Hematopoietic multipotent progenitor cell treated with erythropoietin and hydrocortisone succinate and interleukin-3 and kit ligand, for 15 days (in vitro differentiated cells): ENCODE measurements at places on chromosomes 6 and 20.

DNA sequence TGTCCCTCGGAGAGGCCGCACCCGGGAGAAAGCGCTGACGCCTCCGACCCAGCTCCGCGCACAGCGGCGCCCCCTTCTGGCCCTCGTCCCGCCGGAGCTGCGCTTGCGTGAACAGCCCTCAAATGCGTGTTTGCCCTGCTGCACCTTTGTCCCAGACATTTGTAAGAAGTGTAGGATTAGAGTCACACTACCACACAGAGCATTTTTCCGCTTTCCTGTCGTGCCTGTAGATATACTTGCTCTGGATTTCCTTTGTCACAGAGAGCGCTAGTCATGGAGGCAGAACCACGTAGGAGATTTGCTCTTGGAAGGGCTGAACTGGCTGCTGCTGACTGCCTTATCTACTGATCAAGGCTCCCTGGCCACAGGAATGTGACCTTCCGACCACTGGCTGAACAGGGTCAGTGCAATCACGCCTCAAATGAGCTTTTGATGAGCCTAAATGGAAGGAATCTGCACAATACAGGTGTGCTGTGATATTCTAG, 62.3 kb downstream of the PAX1 start:
- no peak for DNase-seq

GRCh38 chr6:31896856-31897611, 464 bp downstream of the EHMT2 start:
- no peak for DNase-seq

DNA sequence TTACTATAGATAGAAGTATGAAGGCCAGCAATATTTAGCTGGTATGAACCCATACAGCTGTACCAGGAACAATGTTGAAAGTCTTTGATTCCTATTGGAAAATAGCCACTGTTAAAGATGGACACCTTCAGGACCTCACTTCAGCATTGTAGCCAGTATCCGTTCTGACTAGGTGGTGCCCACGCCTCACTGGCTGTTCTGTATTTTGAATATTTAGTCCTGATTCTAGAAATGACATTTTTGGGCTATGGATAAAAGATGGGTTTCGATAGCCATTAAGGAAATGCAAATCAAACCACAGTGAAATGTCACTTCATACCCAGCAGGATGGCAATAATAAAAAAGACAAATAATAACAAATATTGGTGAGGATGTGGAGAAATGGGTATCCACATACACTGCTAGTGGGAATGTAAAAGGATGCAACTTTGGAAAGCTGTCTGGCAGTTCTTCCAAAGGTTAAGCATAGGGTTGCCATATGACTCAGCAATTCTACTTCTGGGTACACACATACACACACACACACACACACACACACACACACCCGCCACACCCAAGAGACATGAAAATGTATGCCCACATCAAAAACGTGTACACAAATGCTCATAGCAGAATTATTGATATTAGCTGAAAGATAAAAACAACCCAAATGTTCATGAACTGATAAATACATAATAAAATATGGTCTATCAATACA, 56.8 kb downstream of the UTRN start:
- DNase-seq, result no peak

DNA sequence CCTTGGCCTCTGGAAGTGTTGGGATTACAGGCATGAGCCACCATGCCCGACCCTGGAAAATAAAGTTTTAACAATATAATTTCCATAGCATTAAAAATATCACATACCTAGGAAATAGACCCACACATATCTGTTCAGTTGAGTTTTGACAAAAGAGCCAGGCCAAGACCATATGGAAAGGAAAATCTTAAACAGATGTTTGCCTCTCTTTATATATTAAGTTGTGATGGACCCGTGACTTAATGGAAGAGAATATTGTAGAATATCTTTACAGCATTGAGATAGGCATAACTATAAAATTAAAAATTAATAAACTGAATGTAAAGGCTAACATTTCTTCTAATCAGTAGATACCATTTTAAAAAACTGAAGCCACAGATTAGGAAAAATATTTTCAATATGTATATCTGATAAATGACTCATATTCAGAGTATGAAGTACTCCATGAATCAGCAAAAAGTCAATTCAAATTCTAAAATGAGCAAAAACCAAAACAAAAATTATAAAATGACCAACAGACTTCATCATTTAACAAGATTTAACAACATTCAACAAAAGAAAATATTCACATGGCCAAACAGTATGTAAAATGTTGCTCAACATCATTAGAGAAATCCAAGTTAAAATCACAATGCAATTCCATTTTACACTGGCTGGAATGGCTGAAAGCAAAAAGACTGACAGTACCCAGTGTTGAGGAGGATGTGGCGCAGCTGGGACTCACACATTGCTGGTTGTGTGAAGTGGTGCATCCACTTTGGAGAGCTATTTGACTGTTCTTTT, 43.3 kb downstream of the GTF2H5 start:
- DNase-seq, result no peak

DNA sequence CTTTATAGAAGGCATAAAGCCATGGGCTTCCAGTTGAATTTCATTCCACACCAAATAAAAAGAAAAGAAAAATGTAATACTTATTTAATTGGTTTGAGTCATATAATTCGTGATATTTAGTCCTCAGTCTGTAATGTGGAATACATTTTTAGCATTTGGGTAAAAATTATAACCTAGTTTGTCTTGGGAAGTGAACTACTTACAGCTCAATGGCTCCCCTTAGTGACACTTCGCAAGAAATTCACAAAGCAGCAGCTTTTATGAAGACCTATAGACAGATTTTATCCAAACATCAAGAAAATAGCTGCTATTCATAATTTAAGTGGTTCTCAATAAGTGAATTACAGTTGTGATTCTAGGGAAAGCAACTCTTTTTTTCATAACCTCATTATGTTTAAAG, 72.1 kb downstream of the RSPO3 start:
- no peak for DNase-seq

DNA sequence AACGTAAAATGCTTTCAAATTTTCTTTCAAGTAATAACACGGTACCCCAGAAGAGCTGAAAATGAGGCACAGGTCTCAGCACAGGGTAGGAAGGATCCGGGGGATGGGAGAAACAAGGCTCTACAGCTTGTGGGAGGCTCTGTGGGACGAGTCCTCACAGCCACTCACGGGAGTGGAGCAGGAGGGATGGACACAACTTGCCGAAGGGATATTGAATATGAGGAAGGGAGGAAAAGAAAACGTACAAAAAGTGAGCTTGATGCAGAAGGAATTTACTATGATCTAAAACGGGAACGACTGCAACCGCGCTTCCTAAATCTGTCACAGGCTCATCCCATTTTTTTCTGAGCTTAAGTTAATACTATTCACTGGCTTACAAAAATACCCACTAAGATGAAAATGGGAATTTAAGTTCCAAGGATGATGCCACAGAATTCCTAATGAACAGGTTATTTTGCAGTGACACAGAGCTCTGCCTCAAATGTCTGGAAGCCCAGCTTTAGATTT, 72.9 kb downstream of the FYN start:
- DNase-seq, result no peak

- DNase-seq, result no peak
Observed at GRCh38 chr6:150176152-150176551, 33.3 kb downstream of the PPP1R14C start.

- no peak for DNase-seq
Observed at GRCh38 chr20:10856237-10857015, 182.6 kb upstream of the JAG1 start.

DNA sequence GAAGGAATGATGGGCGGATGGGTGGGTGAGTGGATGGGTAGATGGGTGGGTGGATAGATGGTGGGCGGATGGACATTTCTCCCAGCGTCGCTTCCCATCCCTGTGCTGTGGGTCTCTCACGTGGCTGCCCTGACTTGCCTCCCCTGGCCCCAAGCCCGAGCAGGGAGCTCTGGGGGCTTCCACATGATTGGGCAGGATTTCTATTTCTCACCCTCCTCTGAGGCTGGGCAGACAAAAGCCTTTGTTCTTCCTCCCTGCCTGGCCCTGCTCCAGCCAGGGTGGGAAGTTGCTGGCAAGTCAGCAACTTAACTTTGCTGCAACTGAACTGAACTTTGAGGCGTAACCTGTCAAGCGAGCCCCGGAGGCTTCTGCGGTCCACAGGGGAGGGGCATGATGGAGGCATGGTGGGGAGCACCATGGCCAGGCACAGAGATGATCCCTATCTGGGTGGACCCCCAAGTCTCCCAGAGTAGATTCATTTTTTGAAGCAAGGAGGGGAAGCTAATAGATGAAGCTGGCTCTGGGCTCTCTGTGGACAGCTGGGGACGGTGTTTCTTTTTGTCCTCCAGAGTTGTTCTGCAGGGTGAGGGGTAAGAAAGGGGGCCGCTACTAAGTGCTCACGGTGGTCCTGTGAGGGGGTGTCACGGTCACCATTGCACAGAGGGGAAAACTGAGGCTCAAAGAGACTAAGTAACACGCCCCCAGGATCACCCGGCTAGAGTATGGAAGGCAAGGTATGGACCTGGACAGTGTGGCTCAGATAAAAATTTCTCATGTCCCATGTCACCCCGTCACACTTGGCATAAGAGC, 140.1 kb downstream of the CEBPB start:
- DNase-seq, result no peak

GRCh38 chr6:14273191-14273590, 155.6 kb downstream of the CD83 start:
- DNase-seq, result no peak

GRCh38 chr20:9515741-9516233, 1.4 kb downstream of the LAMP5 start:
- no peak for DNase-seq

DNA sequence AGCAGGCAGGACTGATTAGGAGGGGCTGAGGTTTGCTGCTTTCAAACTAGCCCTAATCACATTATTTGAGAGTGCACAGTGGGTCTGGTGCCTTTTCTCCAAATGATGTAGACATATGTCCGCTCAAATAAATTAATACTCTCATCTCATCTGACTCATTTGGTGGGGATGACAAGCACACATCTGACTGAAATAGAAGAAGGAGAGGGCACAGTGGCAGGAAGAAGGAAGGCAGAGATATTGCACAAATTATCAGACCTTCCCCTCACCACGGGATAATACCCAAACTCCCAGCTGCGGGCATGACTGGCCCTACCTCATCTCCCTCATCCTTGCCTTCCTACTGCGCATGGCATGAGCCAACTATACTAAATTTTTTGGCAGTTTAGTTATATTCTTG, 33.9 kb upstream of the TNFRSF21 start:
- DNase-seq, result no peak

GRCh38 chr6:149855040-149855654, 9.0 kb downstream of the LRP11 start:
- no peak for DNase-seq

- no peak for DNase-seq
Observed at GRCh38 chr20:35788796-35789195, 17.0 kb downstream of the PHF20 start.

DNA sequence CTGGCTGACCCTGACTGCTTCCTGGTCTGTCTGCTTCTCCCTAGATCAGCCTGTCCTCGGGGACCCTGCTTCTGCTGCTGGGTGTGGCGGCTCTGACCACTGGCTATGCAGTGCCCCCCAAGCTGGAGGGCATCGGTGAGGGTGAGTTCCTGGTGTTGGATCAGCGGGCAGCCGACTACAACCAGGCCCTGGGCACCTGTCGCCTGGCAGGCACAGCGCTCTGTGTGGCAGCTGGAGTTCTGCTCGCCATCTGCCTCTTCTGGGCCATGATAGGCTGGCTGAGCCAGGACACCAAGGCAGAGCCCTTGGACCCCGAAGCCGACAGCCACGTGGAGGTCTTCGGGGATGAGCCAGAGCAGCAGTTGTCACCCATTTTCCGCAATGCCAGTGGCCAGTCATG, 6.3 kb downstream of the NRSN2 start:
- DNase-seq, result no peak

GRCh38 chr6:74674377-74674776, 531.5 kb downstream of the COL12A1 start:
- DNase-seq, result no peak

DNA sequence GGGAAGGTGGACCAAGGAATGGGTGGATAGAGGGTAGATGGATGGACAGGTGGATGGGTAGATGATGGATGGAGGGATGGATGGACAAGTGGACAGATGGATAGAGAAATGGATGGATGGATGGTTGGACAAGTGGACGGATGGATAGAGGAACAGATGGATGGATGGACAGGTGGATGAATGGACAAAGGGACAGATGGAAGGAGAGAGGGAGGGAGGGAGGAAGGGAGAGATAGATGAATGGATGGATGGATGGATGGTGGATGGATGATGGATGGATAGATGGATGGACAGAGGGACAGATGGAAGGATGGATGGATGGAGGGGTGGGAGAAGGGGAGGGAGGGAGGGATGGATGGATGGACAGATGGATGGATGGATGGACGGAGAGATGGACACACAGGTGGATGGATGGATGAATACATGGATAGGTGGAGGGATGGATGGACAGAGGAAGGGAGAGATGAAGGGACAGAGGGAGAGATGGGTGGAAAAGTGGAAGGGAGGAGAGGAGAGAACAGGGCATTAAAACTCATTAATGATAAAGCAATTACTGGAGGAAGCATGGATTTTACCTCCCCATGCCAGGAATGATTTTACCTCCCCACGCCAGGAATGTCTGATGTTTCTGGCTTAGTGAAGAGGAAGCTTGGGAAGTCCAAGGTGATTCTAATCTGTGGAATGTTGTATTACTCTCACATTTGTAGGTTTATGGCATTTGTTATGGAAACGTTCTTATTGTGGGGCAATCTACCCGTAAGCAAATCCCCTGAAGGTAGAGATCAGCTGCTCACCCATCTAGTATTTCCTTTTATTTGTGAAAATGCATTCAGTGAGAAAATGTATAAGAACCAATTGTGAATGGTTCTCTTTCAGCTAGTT, 383.3 kb downstream of the TAF4 start:
- DNase-seq, result no peak

GRCh38 chr6:22636452-22636851, 67.1 kb downstream of the HDGFL1 start:
- DNase-seq, result no peak

GRCh38 chr6:151010071-151010470, 144.6 kb downstream of the MTHFD1L start:
- no peak for DNase-seq

- DNase-seq, result no peak
Observed at GRCh38 chr6:152018876-152019275, 211.4 kb downstream of the ESR1 start.

- no peak for DNase-seq
Observed at GRCh38 chr6:21166754-21167153, 426.8 kb upstream of the SOX4 start.

DNA sequence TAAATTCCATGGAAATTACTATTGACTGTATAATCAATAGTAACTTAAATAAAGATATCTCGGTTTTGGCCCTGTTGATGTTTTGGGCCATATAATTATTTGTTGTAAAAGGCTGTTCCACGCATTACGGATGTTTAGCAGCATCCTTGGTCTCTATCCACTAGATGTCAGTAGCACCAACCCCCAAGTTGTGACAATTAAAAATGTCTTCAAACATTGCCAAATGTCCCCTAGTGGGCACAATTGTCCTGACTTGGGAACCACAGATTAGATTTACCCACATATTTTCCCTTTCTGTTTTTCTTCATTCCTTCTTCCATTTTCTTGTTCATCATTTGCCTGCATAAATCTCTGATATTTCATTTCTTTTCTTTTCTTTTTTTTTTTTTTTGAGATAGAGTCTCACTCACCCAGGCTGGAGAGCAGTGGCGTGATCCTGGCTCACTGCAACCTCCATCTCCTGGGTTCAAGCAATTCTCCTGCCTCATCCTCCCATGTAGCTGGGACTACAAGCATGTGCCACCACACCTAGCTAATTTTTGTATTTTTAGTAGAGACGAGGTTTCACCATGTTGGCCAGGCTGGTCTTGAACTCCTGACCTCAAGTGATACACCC, 13.6 kb upstream of the WFDC8 start:
- DNase-seq, result peak; percentile 16
